ENCODE measurements at places on chromosomes 5 and 9.
A peak's percentile ranks its signal among the peaks of the same experiment; 100 is the strongest.

DNA sequence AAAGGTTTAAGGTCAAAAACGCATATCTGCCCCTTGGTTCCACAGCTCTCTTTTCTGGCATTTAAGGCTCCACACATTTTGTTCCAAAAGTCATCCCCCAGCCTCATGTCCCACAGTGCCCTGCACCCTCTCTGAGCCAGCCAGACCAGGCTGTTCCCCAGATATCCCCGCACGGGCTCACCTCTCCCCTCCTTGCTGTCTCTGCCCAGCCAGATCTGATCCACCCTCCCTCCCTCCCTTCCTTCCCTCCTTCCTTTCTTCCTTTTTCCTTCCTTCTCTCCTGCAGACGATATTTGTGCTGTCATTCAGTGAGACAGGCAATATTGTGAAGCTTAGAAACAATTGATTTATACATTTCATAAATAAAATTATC is 37.0 kb downstream of the DUSP1 start:
- no peak for DNase-seq

- DNase-seq = no peak
These were observed 78.4 kb downstream of the SREK1 start for GRCh38 chr5:66222455-66222854.

GRCh38 chr5:109612278-109612905 is 77.3 kb upstream of the MAN2A1 start:
- DNase-seq = no peak

GRCh38 chr5:178286226-178287090 is 53.9 kb upstream of the PHYKPL start:
- DNase-seq = no peak

DNA sequence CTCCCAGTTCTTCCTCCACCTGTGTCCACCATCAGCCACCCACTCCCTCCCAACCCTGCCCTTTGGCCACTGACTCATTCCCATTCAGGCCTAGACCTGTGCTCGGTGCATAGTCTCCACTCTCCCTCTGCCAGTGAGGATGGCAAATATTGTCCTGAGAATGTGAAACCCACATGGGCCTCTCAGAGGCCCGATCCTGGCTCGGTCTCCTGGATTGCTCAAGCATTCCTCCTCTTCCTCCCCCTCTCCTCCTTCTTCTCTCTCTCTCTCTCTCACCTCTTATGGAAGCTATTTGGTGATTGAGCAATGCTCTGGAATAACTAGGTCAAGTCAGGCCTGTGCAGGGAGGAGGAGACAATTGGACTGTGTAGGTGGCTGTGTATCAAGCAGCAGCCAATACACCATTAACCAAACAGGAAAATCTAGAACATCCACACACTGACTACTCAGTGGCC is 99.9 kb downstream of the KLF4 start:
- no peak for DNase-seq

DNA sequence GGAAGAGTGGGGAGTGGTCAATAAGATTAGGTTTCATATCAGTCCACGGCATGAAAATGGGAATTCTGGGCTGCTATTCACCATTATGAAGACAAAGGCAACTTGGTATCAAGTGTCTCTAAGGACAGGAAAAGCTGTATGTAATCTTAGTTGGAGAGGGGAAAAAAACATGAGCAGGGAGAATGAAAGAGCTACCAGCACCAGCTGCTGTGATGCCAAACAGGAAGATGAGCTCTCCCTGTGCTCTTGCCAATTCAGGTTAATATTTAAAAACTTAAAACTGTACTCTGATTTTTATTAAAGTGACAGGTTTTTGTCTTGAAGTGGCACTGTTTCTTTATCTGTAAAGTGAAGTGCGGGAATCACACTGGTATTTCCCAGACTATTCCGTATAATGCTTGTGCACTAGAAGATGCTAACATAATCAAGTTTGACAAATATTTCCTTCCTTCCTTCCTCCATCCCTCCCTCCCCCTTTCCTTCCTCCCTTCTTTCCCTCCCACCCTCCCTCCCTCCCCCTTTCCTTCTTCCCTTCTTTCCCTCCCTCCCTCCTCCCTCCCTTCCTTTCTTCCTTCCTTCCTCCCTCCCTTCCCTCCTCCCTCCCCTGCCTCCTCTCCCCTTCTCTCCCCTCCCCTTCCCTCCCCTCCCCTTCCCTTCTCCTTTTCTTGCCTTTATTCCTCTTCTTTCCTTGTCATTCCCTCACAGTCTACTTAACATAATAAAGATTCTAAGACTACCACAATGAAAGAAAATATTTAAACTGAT is 1383.0 kb upstream of the C9orf72 start:
- no peak for DNase-seq

GRCh38 chr9:111131211-111131610 is 92.9 kb upstream of the LPAR1 start:
- no peak for DNase-seq

- no peak for DNase-seq
These were observed 46.6 kb downstream of the ADAM19 start for GRCh38 chr5:157529002-157529401.

DNA sequence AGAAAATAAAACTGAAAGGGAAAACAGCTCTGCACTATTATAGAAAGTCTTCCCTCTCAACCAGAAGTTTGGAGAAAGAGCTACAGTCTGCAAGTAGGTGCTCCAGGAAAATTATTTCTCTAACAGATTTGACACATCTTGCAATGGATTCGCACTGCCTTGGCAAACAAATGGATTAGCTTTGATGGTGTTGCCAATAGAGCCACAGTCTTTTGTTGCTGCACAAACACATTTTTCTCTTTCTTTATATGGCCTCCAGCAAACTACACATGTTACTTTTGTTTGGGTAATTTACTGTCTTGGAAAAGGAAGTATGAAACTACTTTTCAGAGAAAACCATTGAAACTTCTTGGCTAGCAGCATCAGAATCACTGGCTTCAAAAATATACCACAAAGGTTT is 523.1 kb downstream of the EFNA5 start:
- no peak for DNase-seq

DNA sequence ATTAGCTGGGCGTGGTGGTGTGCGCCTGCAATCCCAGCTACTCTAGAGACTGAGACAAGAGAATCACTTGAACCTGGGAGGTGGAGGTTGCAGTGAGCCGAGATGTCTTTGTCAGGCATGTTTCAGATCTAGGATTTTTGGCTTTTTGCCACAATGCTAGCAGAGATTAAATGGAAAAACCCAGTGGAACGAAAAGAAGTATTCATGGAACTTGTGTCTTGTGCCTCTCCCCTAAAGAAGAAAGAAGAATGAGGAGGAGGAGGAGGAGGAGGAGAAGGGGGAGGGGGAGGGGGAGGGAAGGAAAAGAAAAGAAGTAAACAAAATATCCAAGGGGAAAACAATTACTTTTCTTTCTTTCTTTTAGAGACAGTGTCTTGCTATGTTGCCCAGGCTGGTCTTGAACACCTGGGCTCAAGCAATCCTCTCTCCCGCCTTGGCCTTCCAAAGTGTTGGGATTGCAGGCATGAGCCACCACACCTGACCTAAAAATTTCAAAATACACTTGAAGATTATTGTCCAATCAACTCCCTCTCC is 106.0 kb downstream of the ARRDC3 start:
- no peak for DNase-seq

GRCh38 chr5:99088309-99088708 is 159.5 kb upstream of the CHD1 start:
- peak; percentile 19 for DNase-seq

GRCh38 chr9:4297786-4298254 is 2.0 kb downstream of the GLIS3 start:
- DNase-seq = peak; percentile 82

GRCh38 chr9:22382331-22382730 is 64.3 kb upstream of the DMRTA1 start:
- DNase-seq = no peak

GRCh38 chr5:143758015-143758414 is 53.9 kb upstream of the HMHB1 start:
- DNase-seq = no peak

- no peak for DNase-seq
These were observed 162.7 kb downstream of the C9orf50 start for GRCh38 chr9:129458155-129458661.

DNA sequence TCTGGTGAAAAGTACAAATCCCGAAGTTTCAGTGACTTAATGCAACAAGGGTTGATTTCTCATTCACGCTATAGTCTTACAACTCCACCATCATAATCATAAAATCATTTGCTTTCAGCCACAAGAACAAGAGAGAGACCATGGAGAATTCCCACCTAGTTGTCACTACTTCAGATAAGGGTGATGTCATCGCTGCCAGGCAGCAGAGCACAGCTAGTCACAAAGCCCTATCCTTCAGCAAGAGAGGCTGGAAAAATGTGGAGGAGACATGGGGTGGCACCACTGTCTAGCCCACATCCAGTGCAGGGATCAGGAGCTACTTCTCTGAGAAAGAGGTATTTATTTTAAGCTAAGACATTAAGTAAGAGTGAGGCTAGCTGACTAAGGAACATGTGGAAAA is 356.1 kb downstream of the YTHDC2 start:
- DNase-seq = no peak

DNA sequence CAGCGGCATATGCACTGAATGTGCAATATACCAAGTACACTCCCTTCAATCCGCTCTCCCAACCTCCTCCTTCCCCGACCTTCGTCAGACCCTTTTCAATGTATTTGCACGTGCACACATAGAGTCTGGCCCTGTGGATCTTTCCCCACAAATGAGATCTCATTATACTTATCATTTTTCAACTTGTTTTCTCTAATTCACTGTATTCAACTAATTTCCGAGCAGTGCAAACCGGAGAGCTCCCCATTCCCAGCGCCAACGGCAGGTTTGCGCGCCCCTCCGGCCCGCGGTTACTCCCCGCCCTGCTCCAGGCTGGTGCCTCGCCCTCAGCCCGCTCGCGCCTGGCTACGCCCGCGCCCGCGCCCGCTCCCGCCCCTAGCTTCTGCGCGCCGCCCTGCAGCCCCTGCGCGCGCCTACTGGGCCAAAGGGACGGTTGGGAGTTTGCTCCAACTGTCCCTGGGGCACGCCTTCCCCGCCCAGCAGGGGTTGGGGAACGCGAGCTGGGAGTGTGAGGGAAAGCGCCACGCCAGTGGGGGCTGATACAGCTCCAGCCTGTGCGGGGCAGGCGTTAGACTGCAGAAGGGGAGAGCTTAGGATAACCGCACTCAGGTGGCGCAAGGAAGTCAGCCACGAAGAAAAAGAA is 3.3 kb upstream of the CDC20B start:
- DNase-seq = peak; percentile 80

GRCh38 chr5:125120012-125120411 is 373.6 kb upstream of the ZNF608 start:
- no peak for DNase-seq

- DNase-seq = no peak
These were observed 21.3 kb downstream of the MAML1 start for GRCh38 chr5:179753971-179754370.

- DNase-seq = no peak
These were observed 54.8 kb upstream of the HMHB1 start for GRCh38 chr5:143757116-143757515.

DNA sequence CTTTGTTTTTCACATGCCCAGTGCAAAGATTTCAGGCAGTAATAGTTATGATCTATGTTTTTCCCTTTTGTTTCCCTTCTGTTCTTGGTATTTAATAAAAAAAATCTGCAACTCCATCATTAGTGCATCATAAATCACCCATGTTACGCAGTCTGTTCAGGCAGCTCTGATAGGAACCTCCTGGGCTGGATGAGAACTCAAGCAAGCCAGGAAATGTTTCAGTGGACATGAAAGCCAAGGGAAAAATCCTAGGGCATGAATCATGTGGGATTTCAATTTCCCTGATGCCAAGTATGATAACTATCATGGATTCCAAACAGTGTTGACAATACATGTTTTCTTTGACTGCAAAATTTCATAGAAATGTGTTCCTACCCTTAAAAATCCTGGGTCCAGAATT is 119.7 kb upstream of the TARS1 start:
- peak; percentile 95 for DNase-seq

DNA sequence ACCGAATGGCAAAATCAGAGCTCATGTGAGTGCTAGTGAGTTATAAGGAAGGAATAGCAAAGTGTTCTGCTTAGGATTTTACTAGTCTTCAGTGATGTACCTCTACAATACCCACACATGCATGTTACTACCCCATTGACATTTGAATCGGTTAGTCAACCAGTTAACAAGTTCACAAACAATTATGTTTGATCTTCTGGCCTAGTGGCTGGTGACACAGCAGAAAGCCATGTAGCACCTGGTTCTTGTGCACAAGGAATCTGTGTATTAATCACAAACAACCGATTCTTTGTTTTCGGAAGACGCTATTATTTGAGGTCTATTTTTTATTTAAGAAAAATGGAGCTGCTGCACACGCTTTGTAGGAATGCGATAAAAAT is 41.9 kb downstream of the NTRK2 start:
- no peak for DNase-seq

- peak; percentile 90 for DNase-seq
These were observed 96.6 kb downstream of the PCSK1 start for GRCh38 chr5:96336351-96336985.

GRCh38 chr5:135660826-135661575 is 82.2 kb upstream of the CXCL14 start:
- DNase-seq = no peak

DNA sequence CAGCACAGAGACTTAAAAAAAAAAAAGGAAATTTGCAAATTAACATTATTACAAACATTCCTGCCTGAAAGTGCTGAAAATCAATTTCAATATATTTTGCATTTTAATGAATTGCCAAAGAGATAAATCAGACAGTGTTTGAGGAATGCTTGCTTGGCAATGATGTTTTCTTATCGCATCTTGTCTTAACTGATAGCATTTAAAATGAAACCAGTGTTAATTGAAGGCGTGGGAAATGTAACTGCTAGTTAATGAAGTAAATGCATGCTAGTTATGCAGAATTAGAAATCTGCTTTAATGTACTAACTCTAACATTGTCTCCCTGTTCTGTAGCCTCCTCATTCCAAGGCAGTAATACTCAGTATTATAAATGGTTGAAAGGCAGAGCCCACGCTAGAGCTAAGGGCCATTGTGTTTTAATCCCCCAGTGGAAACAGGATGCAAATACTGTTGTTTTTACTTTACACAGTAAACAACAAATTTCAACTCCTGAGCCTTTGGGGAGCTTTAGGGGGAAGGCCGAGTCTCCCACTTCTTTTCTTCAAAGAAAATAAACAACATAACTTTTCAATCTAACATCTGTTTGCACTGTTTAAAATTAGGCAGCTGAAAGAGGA is 586.9 kb downstream of the TLE4 start:
- DNase-seq = peak; percentile 6

DNA sequence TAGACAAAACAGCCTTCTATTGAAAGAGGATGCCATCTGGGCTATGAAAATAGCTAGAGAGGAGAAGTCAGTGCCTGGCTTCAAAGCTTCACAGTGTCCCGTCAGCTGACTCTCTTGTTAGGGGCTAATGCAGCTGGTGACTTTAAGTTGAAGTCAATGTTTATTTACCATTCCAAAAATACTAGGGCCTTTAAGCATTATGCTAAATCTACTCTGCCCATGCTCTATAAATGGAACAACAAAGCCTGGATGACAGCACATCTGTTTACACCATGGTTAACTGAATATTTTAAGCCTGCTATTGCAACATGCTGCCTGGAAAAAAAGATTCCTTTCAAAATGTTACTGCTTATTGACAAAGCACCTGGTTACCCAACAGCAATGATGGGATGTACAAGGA is 309.1 kb downstream of the NTRK2 start:
- no peak for DNase-seq

All from ELR (cell line).